ENCODE measurements at places on chromosomes 12 and 14. TPM values are rescaled to one million over a fixed set of nuclear protein-coding genes. Genes with fewer than 3 reads are reported as not detected.

DNA sequence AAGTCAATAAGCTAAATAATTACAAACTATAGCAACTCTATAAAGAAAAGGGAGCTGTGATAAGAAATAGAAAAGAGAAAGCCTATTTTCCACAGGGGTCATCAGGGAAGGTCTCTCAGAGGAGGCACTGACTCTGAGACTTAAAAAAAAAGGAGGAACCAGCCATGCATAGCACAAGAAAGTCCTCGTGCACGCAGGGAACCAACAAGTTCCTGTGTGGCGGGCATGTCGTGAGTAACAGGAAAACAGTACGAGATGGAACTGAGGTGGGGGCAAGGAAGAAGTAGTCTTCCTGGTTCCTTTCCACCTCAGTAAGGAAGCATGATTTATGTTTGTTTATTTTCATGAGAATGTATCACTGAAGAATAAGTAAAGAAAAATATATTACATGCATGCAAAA is 367.0 kb upstream of the TMEM132C start:
- DNase-seq, result no peak

DNA sequence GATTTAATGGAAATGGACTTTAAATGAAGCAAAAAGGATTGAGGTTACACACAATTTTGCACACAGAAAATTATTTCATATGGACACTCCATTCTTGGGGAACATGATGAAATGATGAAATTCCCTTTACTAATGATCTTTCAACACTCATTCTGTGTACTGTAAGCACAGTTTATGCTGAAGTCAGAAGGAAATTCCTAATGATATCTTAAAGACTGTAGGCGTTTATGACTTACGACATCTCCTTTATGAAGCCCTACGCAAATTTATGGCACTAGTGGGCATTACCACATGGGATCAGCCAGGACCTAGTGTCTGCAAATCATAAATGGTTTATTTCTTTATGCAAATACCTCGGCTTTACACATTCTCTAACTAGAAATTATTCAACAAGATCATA is 97.9 kb upstream of the SOX5 start:
- no peak for DNase-seq

DNA sequence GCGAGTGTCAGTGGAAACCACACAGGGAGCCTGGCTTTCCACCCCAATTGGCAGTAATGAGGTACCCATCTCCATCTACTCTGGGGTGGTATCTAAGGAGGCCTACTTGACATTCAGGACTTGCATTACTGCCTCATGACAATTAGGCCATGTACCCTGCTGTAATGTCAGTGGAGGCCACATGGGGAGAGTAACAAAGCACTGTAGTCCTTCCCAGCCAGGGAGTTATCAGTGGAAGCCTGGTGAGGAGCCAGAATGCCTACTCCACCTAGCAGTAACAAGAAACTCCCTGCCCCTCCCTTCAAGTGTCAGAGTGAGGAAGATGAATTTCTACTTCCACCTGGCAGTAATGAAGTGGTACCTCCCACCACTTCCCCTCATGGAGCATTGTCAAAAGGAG is 12.5 kb downstream of the TIMM9 start:
- DNase-seq, result no peak

Gene RARG
- 12.4 TPM for total RNA-seq

DNA sequence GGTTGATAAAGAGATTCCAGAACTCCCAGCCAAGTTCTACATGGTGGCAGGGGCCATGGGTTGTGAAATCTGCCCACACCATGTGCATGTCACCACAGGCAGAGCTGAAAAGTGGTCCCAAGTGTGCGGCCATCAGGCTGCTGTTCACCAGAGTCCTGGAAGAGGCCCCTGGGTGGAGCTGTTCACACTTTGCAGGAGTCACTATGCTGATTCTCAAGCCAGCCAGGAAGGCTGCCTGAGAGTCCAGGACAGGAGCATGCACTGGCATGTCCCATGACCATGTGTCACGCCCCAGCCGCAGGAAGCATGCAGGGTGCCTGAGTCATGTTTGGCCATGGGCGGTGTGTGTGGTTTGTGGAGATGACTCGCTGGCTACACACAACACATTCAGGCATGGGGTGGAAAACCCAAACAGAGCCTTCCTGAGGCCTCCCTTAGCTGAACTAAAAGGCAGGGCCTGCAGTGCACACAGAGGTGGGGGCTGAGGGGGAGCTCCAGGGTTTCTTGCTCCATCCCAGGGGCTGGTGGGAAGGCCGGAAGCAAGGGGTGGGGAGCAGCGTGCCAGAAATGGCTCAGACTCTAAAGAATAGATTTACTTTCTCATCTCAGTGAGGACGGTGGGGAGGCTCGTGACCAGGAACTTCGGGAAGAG is 19.4 kb downstream of the ABCB9 start:
- DNase-seq, result peak; percentile 88

Gene TAS2R20
- 4.2 TPM for total RNA-seq

Gene KCTD10
- total RNA-seq, result 49.9 TPM

DNA sequence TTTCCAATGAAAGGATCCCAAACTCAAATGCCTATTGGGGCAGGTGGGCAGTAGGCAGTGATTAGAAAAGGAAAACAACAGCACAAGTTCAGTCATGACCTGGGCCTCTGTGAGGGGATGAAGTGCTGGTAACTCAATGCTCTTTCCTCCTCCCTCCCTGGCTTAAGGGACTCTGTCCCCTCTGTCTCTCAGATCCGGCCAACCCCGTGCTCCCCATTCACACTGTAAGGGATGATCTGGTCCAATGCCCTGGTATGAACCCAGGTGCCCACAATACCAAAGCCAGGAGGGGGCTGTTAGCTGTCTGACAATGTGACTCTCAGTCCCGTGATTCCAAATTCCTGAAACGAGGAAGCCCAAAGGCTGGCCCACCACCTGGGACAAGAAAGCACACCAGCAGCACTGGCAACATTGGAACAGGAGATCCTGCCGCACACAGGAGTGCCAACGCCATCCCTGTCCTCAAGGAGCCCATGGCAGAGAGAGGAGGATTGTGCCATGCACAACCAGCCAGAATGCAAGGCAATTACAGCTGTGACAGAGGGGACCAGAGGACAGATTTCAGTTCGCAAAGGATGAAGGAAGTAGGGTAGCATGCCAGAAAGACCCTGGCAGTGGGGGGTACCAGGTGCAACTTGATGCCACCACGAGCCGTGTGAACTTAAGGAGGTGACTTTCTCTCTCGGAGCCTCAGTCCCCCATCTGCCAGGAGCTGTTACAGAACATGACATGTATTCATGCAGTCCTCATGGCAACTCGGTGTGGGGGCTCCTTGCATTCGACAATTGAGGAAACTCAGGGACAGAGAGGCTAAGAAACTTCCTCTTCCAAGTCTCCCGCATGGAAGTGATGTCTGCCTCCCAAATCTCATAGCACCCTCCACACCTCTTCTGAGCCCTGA is 37.6 kb downstream of the SERPINA3 start:
- no peak for DNase-seq

Gene LRTM2
- total RNA-seq, result not detected

Gene GPRC5D
- total RNA-seq, result not detected
